Lung (tissue), 17 donors: ENCODE measurements at places on chromosomes 1 and 21. TPM values are rescaled to one million over a fixed set of nuclear protein-coding genes. Genes with fewer than 3 reads are reported as not detected.
A peak's percentile ranks its signal among the peaks of the same experiment; 100 is the strongest.

The ALX3 gene
- total RNA-seq, result not detected

GRCh38 chr1:226309398-226310244 lies 657 bp upstream of the LIN9 start:
- no peaks in the 10 kb centered on the region for H3K36me3 ChIP-seq
- H3K4me1 ChIP-seq, result peaks cover 8% of the 10 kb centered on the region
- peak overlapping the region; percentile 90 for H3K27ac ChIP-seq
- H3K4me3 ChIP-seq, result peak overlapping the region; percentile 88
- H3K27me3 ChIP-seq, result no peaks in the 10 kb centered on the region

DNA sequence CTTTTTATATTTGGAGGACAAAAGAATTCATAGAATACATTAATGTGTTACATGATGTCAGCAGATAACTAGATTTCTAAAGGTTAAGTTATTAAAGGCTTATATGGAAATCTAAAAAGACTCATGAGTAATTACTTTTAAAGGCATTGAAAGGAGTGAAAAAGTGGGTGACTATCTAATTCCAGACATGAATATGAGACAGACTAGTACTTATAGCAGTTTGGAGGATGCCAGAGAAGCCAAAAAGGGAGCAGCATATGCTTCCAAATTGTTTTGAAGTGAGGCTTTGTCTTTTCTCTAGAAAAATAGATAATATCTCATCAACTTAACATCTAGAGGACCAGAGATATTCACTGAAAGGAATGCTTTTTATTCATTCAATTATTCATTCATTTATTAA lies 275.5 kb upstream of the CACYBP start:
- H3K4me1 ChIP-seq, result no peaks in the 10 kb centered on the region
- no peak overlapping the region for H3K27ac ChIP-seq
- H3K4me3 ChIP-seq, result no peak overlapping the region
- no peaks in the 10 kb centered on the region for H3K36me3 ChIP-seq
- DNase-seq, result no peak

The GBP5 gene
- total RNA-seq, result 7.1 TPM

GRCh38 chr1:116379674-116380498 lies 6.8 kb downstream of the ATP1A1 start:
- H3K36me3 ChIP-seq, result peaks cover 7% of the 10 kb centered on the region
- DNase-seq, result no peak
- no peak overlapping the region for H3K4me3 ChIP-seq
- peaks cover 36% of the 10 kb centered on the region for H3K4me1 ChIP-seq

DNA sequence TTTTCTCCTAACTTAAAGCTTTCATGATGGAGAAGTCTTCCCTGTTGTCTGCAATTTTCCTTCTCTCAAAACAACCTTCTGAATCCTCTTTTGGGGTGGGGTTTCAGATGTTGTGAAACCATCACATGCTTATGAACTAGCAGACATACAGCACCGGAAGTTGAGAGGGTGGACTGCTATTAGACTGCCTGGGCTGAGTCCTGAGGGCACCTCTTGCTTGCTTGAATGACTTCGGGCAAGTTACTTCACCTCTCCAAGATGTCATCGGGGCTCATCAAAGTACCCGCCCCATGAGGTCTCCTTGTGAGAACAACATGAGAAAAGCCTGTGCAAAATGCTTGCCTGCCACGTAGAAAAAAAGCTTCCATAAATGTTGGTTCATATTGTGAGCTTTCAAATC lies 89.6 kb downstream of the CCDC185 start:
- no peak overlapping the region for H3K4me3 ChIP-seq
- peaks cover 3% of the 10 kb centered on the region for H3K27me3 ChIP-seq
- H3K36me3 ChIP-seq, result no peaks in the 10 kb centered on the region
- no peaks in the 10 kb centered on the region for H3K4me1 ChIP-seq

The TCHHL1 gene
- total RNA-seq, result not detected
